ENCODE measurements at places on chromosomes 2 and 18. TPM values are rescaled to one million over a fixed set of nuclear protein-coding genes. Genes with fewer than 3 reads are reported as not detected.

- no peaks in the 10 kb centered on the region for H3K27me3 ChIP-seq
- no peak overlapping the region for H3K4me3 ChIP-seq
- H3K4me1 ChIP-seq, result peaks cover 3% of the 10 kb centered on the region
- no peak overlapping the region for H3K27ac ChIP-seq
Observed at GRCh38 chr2:216752855-216753505, 57.6 kb upstream of the IGFBP5 start.

GRCh38 chr2:145906354-145906753 lies 1386.4 kb upstream of the ZEB2 start:
- H3K27me3 ChIP-seq, result no peaks in the 10 kb centered on the region
- DNase-seq, result no peak
- H3K36me3 ChIP-seq, result no peaks in the 10 kb centered on the region
- H3K4me3 ChIP-seq, result no peak overlapping the region

DNA sequence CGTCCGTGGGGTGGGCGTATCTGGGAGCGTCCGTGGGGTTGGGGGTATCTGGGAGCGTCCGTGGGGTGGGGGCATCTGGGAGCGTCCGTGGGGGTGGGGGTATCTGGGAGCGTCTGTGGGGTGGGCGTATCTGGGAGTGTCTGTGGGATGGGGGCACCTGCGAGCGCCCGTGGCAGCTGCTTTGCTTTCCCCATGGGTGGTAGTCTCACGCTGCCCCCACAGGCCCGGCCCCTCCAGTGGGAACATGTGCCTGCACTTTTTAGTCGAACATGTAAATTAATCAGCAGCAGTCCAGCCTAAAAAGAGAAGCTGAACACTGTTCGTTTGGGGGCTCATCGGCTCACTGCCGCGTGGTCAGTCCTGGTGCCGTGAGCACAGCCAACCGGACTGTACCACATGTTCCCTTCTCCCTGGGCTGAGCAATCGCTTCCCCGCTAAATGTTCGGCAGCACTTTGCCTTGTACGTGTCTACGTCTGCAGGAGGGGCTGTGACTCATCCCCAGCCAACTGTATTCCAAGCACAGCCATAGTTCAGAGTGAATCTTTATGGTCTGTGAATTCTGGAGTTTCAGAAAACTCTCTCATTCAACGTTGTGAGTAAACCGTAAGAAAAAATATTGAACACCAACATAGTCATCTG lies 271.5 kb downstream of the AGAP1 start:
- no peaks in the 10 kb centered on the region for H3K27me3 ChIP-seq
- no peaks in the 10 kb centered on the region for H3K4me1 ChIP-seq
- no peak overlapping the region for H3K27ac ChIP-seq

DNA sequence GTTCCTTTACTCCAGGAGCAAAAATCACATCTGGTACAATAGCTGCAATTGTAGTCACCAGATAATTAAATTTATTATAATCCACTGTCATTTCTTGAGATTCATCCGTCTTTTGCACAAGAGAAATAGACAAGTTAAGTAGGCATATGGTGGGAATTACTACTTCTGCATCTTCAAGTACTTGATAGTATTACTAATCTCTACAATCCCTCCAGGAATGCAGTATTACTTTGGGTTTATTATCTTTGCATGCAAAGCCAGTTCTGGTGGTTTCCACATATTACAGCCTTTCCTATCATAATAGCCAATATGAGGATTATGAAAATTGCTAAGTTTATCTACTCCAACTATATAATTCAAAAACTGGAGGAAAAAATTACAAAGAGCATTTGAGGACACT lies 254.1 kb downstream of the IKZF2 start:
- no peak overlapping the region for H3K27ac ChIP-seq
- no peak for DNase-seq
- H3K36me3 ChIP-seq, result no peaks in the 10 kb centered on the region
- no peak overlapping the region for H3K4me3 ChIP-seq
- no peaks in the 10 kb centered on the region for H3K4me1 ChIP-seq
- no peaks in the 10 kb centered on the region for H3K27me3 ChIP-seq

GRCh38 chr18:47777626-47778025 lies 152.8 kb downstream of the SMAD2 start:
- H3K27ac ChIP-seq, result no peak overlapping the region
- H3K36me3 ChIP-seq, result no peaks in the 10 kb centered on the region
- no peak for DNase-seq
- no peak overlapping the region for H3K4me3 ChIP-seq
- H3K4me1 ChIP-seq, result no peaks in the 10 kb centered on the region
- no peaks in the 10 kb centered on the region for H3K27me3 ChIP-seq

- no peaks in the 10 kb centered on the region for H3K36me3 ChIP-seq
- H3K4me3 ChIP-seq, result no peak overlapping the region
- no peaks in the 10 kb centered on the region for H3K4me1 ChIP-seq
- H3K27ac ChIP-seq, result no peak overlapping the region
Observed at GRCh38 chr2:19785867-19786266, 115.9 kb downstream of the TTC32 start.

DNA sequence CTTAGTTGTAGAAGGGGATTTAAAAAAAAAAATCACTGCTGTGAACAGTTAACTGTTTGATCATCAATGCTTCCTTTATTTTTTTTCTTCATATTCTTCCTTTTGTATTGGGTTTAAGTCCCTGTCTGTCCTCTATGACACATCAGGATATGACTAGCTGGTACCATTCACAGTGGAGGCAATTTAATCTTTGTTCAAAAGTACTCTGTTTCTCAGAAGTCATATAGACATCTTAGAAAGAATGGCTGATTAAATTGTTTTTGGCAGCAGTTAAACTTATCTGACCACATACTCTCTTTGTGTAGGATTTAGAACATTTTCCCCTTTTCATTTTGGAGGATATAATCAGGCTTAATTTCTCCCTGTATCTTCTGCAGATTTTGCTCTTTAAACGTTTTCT lies 807.8 kb upstream of the CDH2 start:
- H3K27ac ChIP-seq, result no peak overlapping the region
- DNase-seq, result no peak
- no peaks in the 10 kb centered on the region for H3K36me3 ChIP-seq
- H3K4me3 ChIP-seq, result no peak overlapping the region

- no peak for DNase-seq
- peaks cover 6% of the 10 kb centered on the region for H3K4me1 ChIP-seq
- H3K27me3 ChIP-seq, result no peaks in the 10 kb centered on the region
- no peak overlapping the region for H3K4me3 ChIP-seq
Observed at GRCh38 chr2:62415019-62415431, 91.0 kb downstream of the TMEM17 start.

DNA sequence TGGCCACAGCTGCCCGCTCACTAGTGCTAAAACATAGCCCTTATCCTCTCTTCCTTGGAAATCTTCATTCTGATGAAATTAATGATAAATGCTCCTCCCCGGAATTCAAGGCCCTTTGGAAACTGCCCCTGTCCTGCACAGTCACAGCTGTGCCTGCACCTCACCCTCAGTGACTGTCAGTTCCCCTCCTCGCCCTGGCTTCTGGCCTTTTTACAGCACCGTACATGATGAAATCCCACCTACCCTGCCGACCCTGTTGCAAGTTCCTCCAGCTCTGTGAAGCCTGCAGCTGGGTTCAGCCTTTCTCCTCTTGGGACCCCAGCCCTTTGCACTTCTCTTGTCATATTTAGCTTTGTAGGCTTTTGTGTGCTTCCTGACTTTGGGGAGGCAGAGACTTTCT lies 48.4 kb downstream of the DCDC2C start:
- no peak overlapping the region for H3K4me3 ChIP-seq
- no peaks in the 10 kb centered on the region for H3K4me1 ChIP-seq
- H3K27ac ChIP-seq, result no peak overlapping the region
- no peaks in the 10 kb centered on the region for H3K36me3 ChIP-seq
- no peaks in the 10 kb centered on the region for H3K27me3 ChIP-seq
- no peak for DNase-seq

NOL4 gene
- total RNA-seq, result 3.6 TPM

CBLN2 gene
- 1.7 TPM for total RNA-seq

ERMN gene
- 0.17 TPM for total RNA-seq

All from prostate gland (tissue), 2 donors.